ENCODE measurements at places on chromosomes 7 and 10. TPM values are rescaled to one million over a fixed set of nuclear protein-coding genes. Genes with fewer than 3 reads are reported as not detected.

Gene MAP3K8
- total RNA-seq, result 4.5 TPM

Gene FOXP2
- 6.6 TPM for total RNA-seq

Gene GCC1
- 28.9 TPM for total RNA-seq

Gene OR6V1
- total RNA-seq, result not detected

Gene PI4K2A
- 27.4 TPM for total RNA-seq

Gene SPDYE1
- not detected for total RNA-seq

Gene NPY4R2
- total RNA-seq, result not detected

Gene ADAMTS14
- total RNA-seq, result 4.0 TPM

Gene PTPN20
- 1.2 TPM for total RNA-seq

Gene FGFR2
- 0.44 TPM for total RNA-seq

Gene UPP1
- total RNA-seq, result 10.9 TPM

Gene KIAA1549
- total RNA-seq, result 1.5 TPM

Gene THNSL1
- total RNA-seq, result 4.9 TPM

Gene UBE2D1
- total RNA-seq, result 11.1 TPM

Gene OLAH
- total RNA-seq, result 0.25 TPM

Gene NODAL
- not detected for total RNA-seq

Gene C10orf53
- under 0.01 TPM for total RNA-seq

Gene BUB3
- total RNA-seq, result 147 TPM

Gene COL17A1
- total RNA-seq, result 0.33 TPM

Gene SOSTDC1
- not detected for total RNA-seq

Gene EPHA1
- total RNA-seq, result 0.33 TPM

Gene BTBD16
- not detected for total RNA-seq

Gene PRSS1
- not detected for total RNA-seq

Gene MOSPD3
- 3.5 TPM for total RNA-seq

Gene SLC26A3
- not detected for total RNA-seq

Gene TFPI2
- 620 TPM for total RNA-seq

Gene EMX2
- total RNA-seq, result 2.2 TPM

Gene HPSE2
- 0.50 TPM for total RNA-seq

Gene TACC2
- 3.5 TPM for total RNA-seq

Gene AGAP9
- total RNA-seq, result 2.6 TPM

Gene GHRHR
- not detected for total RNA-seq

Gene AKR1E2
- 24.9 TPM for total RNA-seq

Gene CALHM1
- total RNA-seq, result not detected

Gene ASAH2B
- 6.2 TPM for total RNA-seq

Gene HMX3
- not detected for total RNA-seq

Gene H2BK1
- not detected for total RNA-seq

Gene ETV1
- total RNA-seq, result 17.2 TPM

Gene CALCR
- not detected for total RNA-seq

Gene FXYD4
- total RNA-seq, result not detected

Measured in uterine smooth muscle cell (primary cell).